ENCODE measurements at places on chromosomes 7 and 10.

DNA sequence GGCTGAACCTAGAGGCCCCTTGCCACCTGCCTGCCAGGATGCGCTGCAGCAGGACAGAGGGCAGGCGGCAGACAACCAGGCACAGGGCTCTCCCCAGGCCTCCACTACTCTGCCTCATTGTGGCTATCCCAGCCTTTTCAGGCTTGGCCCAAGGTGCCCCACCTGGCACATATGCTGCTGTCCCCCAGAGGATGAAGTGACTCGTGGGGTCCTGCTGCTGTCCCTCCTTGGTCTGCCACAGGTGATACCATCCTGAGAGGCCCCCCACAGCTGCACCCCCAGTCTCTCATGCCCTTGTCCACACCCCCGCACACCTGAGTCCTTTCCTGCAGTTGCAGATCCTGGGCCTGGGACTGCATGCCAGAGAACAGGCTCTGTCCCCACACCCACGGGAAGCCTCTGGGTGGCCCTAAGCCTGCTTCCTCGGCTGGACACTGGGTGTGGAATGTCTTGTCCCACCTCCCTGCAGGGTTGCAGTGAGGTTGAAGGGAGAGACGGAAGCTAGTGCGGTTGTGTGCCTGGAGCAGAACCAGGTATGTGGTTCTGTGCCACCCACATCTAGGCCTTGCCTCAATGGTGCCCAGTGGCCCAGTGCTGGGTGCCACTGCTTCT is 55.3 kb downstream of the RASGEF1A start:
- no peak for DNase-seq

GRCh38 chr7:47690902-47691558 is 109.1 kb upstream of the TNS3 start:
- DNase-seq, result no peak

GRCh38 chr10:131746785-131747184 is 154.0 kb upstream of the PPP2R2D start:
- DNase-seq, result no peak

DNA sequence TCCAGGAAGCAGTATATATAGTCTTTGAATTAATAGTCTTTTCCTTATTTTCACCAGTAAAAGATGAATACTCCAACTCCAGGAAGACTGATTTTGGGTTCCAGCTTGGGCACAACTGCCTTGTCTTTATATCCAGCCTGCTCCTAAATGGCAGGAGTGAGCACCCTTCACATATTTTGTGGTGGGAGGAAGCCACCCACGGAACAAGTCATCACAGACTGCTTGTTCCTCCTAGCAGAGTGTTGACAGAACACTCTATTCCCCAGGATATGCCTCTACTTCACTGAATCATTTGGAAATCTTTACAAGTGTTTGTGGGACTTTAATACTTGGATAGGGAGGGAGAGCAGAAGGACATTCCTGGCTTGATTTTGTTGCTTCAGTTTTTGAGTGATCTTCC is 31.7 kb downstream of the ITPRID1 start:
- DNase-seq, result no peak

- DNase-seq, result peak; percentile 39
These were observed 631.1 kb upstream of the MBL2 start for GRCh38 chr10:53403688-53404087.

GRCh38 chr10:131277278-131277677 is 34.2 kb downstream of the TCERG1L start:
- no peak for DNase-seq

GRCh38 chr7:2956526-2957368 is 86.9 kb downstream of the CARD11 start:
- no peak for DNase-seq

GRCh38 chr7:117559391-117559790 is 79.6 kb downstream of the CFTR start:
- no peak for DNase-seq

- no peak for DNase-seq
These were observed 840.8 kb downstream of the GRM8 start for GRCh38 chr7:126411821-126412383.

- no peak for DNase-seq
These were observed 15.4 kb upstream of the UCN3 start for GRCh38 chr10:5349362-5349761.

- DNase-seq, result no peak
These were observed 1189.6 kb upstream of the C7orf33 start for GRCh38 chr7:147400925-147401324.

DNA sequence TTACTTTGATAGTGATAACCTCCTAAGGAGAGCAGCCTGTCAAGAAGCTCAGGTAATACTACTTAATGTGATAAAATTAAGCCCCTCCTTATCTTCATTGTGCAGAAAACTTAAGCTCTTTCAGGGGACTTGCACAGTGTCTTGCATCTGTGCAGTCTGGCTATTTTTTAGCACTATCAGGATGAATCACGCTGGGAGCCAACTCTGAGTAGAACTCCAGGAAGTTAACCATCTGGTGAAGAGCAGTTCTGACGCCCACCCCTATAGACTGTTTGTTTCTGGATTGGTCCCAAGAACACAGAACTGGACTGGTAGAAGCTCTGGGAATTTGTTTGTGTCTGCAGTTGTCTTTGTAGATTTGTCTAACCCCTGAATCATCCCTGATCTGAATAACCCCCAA is 41.9 kb downstream of the AGK start:
- DNase-seq, result no peak

DNA sequence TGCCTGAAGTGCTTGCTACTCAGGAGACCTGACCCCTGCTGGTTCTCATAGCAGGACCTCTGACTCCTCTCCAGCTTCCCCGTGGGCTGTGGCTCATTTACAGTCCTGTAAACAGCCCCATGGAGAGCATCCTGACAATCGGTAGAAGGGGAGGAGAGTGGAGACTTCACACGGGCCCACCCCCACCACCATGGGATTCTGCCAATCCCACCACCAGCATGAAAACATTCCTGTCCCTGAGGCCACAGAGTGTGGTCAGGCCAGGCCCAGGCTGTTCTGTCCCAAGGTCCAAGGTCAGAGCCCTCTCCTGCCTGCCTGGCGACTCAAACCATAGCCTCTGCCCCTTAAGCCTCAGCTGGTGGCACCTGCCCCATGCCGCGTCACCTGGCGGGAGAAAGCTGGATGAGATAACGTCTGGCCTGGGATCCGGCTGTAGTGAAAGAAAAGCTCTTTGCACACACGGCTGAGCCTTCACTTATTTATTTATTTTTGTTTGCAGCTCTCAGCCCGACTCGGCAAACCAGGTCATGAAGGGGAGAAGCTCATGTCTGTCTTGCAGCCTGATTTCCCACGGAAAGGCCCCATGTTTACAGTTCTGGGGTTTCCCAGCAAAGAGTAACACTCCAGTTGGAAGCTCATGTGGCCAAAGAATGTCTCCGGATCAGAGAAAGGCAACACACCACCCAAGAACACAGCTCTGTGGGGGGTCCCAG is 293.6 kb upstream of the ZMIZ1 start:
- peak; percentile 57 for DNase-seq

DNA sequence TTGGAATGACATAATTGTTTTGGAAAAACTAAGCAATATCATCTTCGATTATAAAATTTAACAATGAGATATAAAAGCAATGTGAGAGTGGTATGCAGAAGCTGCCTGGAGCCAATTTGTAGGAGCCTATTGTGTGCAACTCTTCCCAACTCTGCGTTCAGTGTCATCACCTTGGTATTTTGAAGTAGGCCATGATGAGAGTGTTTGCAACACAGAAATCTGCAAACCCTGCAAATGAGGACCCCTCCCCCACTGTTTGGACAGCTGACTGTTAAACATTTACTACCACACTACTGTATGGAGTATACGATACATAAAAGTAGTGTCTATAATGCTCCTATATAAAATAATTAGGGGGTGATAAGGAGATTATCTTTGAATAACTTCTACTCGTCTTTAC is 531.3 kb downstream of the ATRNL1 start:
- DNase-seq, result no peak

DNA sequence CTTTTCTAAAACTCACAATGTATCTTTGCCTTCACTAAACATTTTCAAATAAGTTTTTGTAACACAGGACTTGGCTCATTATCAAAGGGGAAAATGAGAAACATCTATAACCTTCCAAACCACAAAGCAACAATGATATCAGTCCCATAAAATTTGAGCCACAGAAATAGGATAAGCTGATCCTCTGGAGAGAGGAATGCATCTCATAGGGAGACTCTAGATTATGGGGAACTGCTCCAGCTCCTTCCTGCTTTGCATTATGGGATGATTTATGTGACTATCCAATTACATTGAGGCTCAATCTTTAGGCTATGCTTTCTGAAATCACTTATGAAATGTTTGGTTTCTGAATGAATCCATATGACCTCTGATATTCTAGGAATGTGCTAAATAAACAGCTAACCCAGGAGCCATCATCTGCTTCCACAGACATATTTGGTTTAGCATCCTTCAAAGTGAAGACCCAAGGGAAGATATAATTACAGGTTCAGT is 70.4 kb downstream of the CUBN start:
- DNase-seq, result no peak

DNA sequence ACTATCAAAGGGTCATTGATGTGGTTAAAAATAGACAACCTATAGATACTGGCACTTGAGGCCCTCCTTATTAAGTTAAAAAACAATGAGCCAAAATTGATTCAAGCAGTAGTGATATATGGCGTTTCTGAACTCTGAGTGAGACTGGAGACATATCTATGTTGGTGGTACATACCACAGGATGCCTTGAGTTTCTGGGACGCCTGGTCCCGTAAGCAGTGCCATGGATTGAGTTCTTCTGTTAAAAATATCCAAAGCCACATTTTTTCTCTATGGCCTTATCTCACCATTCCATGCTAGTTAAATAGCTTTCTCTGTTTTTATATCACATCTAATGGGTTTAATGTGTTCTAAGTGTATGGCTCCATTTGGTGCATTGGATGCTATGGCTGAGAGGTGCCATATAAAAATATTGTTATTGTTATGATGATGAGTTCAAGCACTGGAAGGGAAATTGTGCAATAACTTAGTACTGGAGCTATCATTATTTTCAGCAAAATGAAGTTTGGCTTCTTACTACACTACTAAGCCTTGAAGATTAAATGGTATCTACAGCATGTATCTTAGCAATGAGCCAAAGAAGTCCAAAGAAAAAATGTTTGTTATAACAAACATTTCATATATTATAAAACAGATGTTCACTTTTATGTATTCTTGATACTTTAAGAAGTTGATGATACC is 713.9 kb downstream of the SUGCT start:
- no peak for DNase-seq

DNA sequence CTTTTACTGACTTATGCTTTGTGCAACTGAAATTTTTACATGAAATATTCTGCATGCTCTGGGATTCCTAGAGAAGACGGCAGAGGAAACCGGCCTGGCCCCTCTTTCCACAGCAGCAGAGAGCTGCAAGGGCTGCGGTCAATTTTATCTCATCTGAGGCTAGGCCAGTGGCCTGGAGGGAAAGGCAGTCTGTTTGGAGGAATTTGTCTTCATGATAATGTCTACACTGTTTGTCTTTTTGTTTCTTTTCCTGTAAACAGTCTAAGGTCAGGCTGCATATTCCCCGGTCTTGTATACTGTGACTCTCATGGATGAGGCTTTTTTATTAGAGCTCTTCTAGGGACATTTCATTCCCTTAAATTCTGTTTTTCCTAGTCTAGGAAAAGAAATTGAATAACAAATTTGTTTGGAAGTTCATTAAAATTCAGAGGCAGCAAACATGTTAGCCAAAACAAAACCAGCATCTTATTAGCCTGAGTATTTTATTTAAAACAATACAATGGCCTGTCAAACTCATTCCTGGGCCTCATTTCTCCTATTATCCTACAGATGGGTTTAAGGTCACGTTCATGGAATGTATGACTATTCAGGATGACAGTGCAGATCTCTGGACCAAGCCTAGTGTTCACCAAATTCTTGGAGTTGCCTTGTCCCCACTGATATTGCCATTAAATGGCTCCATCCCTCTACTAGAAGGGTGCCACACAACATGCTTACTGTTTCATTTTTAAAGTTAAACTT is 26.4 kb downstream of the LAMB4 start:
- DNase-seq, result no peak

DNA sequence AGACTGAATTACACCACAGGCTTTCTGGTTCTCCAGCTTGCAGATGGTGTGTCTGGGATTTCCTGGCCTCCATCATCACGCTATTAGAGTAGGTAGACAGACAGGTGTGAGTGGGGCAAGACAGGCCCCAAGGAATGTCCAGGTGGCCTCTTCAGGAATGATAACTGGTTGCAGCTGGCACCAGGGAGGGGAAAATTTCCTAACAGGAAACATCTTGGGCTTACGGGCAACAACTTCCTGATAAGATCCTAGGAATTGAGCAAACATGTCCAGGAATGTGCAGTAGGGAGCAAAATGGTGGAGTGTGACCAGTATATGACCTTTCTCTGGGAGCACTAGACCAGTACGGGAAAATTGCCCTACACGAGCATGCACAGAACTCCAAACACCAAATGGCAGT is 11.3 kb downstream of the XRCC2 start:
- DNase-seq, result no peak

DNA sequence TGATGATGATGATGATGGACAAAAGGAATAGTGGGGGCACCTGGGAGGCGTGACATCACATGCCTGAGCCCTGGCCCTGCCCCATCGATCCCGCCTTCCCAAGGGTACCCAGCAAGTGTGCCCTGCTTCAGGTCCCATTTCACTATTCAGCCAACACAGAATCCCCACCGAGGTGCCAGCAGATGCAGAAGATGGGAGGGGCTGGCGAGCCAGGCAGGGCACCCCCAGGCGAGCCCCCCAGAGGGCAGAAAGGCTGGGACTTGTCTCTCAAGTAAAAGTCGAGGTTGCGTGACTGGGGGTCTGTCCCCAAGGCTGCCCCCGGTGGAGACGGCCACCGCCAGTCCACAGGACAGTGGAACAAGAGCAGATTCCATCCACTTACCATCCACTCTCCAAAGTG is 57.5 kb downstream of the INSIG1 start:
- no peak for DNase-seq

DNA sequence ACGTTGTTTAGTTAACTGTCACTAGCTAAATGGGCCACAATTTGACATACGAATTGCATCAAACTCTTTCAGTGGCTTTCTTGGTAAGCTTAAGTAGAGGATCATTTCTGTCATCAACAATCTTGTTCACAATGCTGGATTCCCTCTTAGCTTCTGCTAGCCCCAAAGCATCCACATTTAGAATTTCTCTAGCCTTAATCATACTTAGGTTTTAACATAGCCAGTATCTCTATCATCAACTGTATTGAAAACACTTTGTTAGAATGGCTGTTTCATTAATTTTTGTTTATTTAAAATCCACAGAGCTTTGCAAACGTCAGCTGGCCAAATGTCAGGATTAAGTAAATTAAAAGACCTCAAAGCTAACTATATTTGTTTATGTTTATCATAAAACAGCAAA is 41.1 kb downstream of the ABRAXAS2 start:
- DNase-seq, result no peak

- DNase-seq, result peak; percentile 60
These were observed 622 bp downstream of the CPEB3 start for GRCh38 chr10:92290076-92290836.

All from ovary (tissue), 10 donors.